Cortex of kidney (tissue), 1 donor: ENCODE measurements at places on chromosomes 7 and 10.

GRCh38 chr7:123823898-123824753 is 20.8 kb upstream of the HYAL4 start:
- no peak for DNase-seq

DNA sequence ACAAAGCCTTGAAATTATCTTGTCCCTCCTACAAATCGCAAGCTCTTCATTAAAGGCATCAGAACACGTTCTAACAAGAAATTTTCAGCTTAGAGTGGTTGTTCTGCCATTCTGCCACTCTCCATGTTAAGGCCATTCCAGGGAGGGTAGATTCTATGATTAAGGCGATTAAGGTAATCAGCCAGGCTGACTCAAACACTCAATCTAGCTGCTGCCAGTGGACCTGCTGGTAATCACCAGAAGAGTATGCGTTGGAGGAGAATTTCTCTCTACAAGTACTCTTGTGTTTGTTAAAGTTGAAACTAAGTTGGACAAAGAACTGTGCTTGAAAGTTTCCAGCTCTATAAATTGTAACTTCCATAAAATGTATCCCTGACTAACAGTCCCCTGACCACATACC is 149.2 kb upstream of the COL1A2 start:
- DNase-seq: no peak

DNA sequence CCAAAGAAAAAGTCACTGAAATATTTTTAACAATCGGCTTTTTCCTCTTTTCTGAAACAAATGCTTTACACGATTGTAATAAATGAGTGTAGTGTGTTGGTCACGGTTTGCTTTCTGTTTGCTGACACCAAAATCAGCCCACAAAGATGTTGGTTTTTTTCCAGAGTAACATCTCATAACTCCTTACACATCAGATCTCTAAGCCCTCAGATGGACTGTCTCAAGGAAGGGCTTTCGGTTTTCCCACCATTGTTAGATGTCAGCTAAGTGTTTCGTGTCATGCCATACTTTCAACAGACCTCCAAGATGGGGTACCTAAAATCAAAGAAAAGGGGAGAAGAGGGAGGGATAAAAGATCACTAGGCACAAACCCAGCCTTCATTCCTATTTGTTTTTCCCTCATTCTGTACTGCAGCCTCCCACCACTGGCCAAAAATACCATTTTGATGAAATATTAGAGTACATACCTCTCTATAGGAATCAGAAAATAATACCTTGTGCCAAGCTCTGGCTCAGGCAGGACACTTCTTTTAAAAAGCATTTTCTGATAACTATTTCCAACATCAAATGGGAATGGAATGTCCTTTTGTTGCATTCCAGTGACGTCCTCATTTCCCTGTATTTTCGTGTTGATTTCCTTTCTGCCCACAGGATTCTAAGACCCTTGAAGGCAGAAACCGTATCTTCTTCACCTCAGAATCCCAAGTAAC is 159.1 kb downstream of the DGKI start:
- no peak for DNase-seq

GRCh38 chr10:9452056-9452455 is 1397.6 kb downstream of the GATA3 start:
- no peak for DNase-seq

DNA sequence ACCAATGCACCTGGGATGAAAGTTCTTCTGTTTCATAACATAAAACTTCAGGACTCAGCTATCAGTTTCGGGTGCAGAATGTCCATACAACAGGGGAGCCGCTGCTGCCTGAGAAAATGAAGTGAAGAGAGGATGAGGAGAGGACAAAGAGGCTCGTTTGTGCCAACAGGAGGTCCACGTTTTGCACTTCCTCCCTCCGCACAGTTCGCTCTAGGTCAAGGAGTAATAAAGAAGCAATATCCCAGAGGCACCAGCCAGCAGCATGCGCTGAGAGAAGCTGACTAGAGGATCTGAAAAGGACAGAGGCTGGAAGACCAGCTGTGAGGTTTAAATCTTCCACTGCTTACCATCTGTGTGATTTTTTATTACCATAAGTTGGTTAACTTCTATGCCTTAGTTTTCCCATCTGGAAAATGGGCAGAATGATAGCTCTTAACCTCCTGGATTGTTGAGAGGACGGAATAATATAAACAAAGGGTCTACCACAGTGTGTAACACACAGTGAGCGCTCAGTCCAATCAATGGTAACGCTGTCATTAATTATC is 709 bp downstream of the GPAM start:
- DNase-seq: no peak

DNA sequence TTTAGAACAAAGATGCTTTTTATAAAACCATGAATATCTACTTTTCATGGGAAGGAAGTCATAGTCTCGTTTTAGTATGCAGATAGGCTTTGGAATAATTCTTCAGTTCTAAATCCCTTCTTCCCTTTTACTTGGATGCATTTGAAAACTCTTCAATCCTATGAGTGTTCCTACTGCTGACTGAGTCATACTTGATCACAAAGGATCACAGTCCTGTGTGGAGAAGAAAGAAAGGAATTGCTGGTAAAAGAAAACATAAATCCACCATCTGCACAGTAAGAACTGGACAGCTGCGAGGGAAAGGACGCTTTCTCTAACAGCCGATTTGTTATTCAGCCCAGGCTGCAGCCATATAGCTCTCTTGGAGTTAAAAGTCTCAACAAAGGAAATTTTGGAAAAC is 209.9 kb downstream of the SEMA3E start:
- DNase-seq: no peak

DNA sequence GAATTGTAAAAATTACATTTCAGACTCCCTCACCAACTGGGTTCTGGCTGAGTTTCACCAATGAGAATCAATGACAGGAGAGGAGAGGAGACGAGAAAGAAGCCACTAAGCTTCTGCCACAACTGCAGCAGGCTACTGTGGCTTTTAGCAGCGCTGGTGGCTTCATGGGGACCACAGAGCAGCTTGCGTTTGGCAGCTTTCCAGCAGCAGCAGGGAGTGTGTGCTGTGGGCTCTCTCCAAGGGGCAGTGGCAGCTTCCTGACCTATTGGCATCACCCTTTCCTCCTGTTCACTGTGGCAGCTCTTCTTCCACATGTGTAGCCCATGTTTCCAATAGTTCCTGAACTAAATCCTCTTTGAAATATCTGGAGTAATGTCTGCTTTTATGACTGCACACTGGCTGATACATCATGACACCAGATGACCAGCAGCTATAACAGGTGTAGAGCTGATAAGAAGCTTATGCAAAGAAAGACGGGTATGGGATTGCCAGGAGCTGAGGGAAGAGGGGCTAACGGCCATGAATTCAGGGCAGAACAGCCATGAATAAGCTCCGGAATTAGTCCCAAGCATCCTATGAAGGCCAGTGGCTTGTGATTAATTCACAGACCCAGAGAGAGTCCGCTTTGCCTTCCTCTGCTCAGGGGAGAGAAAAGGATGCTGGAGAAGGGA is 46.8 kb downstream of the KCNH2 start:
- DNase-seq: no peak

- DNase-seq: no peak
Measured at GRCh38 chr10:11162828-11163599, 145.3 kb downstream of the CELF2 start.

DNA sequence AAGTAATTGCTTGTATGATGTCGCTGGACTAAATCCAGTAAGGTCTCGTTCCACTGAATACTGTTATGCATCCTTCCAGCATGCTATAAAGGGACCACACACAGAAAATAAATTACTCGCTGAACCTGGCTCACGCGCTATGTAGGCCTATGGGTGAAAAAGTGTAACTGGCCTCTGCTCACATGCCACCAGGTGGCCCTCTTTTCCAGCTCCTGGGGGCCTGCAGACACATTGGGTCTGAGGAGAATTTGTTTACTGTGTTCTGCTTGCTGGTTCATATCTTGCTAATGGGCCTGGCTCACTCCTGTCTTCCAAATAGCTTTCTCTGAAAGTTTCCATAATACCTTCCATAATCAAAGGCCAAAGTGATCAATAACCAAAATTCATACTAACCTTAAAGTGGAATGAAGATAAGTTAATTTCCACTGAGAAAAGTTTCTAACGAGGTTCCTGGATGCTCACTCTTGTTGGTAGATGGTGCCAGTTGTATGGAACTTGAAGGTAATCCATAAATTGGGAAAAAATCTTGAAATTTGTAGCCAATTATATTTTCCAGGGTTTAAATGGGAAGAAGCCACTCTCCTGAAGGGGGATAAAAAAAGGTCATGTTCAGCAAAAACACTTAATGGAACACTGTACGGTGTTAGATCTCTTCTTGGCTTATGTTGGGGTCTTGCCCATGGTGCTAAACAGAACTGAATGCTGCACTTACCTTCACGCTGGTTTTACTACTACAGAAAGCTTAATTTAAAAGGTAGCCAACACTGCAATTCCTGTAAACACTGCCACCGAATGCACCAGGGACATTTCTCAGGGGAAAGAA is 27.0 kb upstream of the ZPBP start:
- DNase-seq: no peak
